ENCODE measurements at places on chromosomes 7 and 10.

- no peak for DNase-seq
These were observed 626.0 kb downstream of the ACTR3B start for GRCh38 chr7:153385502-153385901.

DNA sequence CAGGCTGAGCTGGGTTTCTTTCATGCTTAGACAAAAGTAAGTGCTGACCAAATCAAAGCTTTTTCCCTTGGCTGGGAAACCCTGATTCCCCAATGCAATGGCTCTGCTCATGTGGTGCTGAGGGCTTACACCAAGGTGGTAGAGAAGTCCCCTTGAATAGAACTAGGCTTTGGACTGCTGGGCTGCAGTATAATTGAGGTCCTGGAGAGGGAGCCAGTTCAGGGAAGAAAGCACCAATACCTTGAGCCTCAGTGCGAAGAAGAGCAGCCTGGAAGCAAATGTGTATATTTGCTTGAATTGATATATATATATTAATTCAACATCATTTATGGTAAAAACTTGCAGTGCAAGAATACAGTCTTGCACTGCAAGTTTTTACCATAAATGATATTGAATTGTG lies 391.1 kb downstream of the RPS24 start:
- DNase-seq = no peak

GRCh38 chr10:49257154-49257553 lies 41.8 kb upstream of the C10orf71 start:
- no peak for DNase-seq

GRCh38 chr7:77812290-77812685 lies 13.7 kb downstream of the PHTF2 start:
- peak; percentile 43 for DNase-seq

- DNase-seq = no peak
These were observed 54.2 kb downstream of the MET start for GRCh38 chr7:116726149-116726548.

DNA sequence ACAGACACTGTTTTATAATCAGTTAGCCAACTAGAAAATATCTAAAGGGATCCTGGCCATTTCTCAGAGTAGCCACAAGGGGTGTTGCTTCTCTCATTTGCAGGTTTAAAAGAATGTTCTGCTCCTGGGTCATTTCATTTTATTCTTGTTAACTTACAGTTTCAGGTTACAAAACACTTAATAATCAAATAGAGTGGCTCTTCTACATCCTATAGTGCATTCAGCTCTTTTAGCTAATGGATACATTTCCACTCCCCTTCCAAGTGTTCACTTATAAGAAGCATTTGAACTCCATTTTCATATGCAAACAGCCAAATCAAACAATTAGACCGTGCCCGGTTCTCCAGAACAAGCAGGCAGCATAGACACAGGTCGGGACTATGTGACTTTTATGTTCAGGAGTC lies 117.5 kb downstream of the TRIL start:
- peak; percentile 50 for DNase-seq

- DNase-seq = no peak
These were observed 48.6 kb downstream of the ARHGAP21 start for GRCh38 chr10:24674892-24675632.

DNA sequence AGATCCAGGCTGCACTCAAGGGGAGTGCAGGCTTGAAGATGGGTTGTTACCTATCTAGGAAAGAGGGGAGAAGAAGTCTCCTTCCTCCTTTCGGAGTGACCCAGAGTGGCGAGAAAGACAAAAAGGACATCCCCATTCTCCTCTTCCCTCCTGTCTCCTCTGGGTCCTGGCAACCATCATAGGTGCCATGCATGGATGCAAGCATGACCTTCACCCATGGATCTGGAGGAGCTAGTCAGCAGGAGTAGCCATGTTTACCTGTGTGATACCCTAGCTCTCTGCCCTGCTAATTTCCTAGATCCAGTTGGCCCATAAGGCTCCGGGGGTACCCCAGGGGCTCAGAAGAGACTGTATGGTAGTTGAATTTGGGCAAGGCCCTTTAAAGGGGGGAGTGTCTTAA lies 17.2 kb upstream of the CROT start:
- no peak for DNase-seq

DNA sequence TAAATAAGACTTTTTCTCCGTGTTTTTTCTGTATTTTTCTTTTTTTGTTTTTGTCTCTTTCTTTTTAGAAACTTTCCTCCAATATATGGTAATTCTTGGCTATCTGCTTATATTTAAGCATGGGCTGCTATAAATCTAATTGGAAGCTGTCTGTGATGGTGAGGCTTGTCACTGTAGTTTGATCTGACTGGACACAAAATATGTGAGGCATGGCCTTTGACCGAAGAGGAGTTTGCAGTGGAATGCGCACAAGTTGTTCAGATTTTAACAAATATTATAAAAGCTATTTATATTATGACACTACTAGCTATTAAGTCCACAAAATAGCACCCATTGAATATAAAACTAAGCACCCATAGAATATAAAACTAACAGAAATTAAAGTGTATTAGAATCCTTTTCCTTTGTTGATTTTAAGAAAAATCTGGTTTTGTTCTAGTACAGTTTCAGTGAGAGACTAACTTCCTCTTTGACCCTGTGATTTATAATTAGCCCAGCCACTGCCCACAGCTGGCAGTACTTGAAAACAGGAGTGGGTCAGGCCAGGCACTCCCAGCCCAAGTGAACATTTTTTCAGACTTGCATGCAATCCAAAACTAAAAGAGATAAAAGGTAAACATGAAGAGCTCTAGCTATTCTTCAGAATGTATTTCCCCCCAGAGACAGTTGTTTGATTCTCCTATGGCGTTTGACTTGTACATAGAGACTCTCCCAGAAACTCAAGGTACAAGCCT lies 69.9 kb upstream of the FGL2 start:
- DNase-seq = no peak

DNA sequence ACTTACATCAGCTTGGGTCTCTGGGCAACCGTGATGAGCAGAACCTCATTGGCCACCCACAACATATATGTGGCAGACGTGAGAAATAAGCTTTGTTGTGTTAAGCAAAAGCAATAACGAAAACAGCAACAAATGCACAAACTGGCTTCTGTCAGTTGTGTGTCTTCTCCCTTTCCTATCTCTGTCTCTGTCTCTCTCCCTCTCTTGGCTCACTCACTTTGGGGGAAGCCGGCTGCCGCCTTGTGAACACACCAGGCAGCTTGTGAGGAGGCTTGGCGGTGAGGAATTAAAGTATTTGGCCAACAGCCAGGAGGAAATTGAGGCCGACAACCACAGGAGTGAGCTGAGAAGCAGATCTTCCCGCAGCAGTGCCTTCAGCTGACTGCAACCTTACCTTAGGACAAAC lies 21.9 kb upstream of the CDCA7L start:
- DNase-seq = no peak
